ENCODE measurements at places on chromosomes 6 and 20.

- no peak for DNase-seq
Measured at GRCh38 chr6:52982680-52983079, 12.4 kb downstream of the GSTA4 start.

GRCh38 chr6:45420909-45421708 lies 43.4 kb upstream of the SUPT3H start:
- no peak for DNase-seq

GRCh38 chr20:47049771-47050170 lies 155.1 kb downstream of the EYA2 start:
- DNase-seq = no peak

- DNase-seq = no peak
Measured at GRCh38 chr6:102525336-102525735, 1131.8 kb downstream of the GRIK2 start.

DNA sequence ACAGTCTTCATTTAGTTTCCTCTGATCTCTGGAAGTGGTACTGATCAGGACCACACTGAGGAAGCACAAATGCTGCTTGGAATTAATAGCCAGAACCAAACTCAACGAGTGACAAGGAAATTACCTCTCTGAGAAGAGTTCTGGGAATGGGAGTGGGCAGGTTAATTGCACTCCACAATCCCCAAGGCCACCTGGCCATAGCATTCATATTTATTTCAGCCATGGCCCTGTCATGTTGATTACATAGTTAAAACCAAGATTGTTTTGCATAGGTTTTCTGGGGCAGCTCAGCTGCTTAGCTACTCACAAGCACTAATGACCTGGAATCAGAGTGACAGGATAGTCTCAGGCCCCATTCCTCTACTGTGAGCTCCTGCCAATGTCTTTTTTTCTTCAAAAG lies 230.2 kb upstream of the RIMS1 start:
- DNase-seq = no peak

DNA sequence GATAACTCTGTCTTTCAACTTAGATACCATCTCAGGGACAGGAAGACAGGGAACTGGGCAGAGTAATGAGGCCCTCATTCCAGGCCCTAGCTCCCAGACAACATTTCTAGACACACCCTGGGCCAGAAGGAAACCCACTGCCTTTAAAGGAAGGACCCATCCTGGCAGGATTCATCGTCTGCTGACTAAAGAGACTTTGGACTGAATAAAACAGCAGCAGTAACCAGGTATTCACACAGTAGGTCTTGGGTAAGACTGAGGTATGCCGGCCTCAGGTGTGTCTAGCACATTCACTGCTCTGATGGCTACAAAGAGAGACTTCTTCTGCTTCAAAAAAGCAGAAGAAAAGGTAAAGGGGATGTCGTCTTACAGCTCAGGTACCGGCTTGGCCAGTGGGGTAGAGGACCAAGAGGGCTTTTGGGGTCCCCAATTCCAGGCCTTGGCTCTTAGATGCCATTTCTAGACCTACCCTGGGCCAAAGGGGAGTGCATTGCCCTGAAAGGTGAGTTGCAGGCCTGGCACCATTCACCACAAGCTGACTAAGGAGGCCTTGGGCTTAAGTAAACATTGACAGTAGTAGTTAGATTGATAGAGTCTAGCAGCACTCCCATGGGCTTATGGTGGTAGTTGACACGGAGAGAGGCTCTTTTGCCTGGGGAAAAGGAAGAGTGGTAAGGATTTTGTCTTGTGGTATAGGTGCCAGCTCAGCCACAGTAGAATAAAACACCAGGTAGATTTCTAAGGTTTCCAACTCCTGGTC lies 13.4 kb downstream of the SNX14 start:
- no peak for DNase-seq

DNA sequence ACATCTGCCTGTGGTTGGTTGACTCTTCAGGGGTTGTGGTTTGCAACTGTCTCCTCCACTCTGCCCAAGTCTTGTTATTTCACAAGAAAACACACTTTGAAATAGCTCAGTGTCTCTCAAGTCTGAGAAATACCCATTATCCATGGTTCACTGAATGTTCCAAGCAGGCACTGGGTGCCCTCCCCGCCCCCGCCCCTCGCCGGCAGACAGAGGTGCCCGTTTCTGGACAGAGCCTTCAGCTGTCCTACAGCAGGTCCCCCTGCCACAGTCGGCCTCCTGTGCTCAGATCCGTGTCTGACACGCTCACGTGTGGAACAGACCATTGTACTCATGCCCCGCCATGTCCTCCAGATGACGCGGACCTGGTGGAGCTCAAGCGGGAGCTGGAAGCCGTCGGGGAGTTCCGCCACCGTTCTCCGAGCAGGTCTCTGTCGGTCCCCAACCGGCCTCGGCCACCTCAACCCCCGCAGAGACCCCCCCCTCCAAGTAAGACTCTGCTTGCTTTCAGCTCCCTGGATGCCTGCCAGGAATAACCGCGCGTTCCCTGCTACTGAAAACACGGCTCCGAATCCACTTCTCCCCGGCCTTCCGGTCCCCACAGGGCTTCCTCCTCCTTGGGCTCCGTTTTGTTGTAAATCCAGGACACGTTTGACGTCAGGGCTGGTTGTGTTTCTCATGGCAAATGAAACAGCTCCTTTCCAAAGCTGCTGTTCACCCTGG lies 81.4 kb downstream of the SERAC1 start:
- no peak for DNase-seq

DNA sequence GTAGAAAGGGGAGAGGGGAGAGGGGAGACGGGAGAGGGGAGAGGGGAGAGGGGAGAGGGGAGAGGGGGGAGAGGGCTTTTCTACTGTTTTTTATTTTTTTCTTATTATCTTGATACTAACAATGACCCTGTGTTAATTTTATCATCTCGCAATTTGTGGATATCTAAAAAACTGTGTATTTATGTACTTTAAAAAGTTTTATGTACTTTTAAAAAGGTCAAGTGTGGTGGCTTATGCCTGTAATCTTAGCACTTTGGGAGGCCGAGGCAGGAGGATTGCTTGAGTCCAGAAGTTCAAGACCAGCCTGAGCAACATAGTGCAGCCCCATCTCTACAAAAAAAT lies 5.5 kb upstream of the PRIM2 start:
- DNase-seq = no peak

GRCh38 chr20:1806456-1806855 lies 88.8 kb upstream of the SIRPA start:
- no peak for DNase-seq

DNA sequence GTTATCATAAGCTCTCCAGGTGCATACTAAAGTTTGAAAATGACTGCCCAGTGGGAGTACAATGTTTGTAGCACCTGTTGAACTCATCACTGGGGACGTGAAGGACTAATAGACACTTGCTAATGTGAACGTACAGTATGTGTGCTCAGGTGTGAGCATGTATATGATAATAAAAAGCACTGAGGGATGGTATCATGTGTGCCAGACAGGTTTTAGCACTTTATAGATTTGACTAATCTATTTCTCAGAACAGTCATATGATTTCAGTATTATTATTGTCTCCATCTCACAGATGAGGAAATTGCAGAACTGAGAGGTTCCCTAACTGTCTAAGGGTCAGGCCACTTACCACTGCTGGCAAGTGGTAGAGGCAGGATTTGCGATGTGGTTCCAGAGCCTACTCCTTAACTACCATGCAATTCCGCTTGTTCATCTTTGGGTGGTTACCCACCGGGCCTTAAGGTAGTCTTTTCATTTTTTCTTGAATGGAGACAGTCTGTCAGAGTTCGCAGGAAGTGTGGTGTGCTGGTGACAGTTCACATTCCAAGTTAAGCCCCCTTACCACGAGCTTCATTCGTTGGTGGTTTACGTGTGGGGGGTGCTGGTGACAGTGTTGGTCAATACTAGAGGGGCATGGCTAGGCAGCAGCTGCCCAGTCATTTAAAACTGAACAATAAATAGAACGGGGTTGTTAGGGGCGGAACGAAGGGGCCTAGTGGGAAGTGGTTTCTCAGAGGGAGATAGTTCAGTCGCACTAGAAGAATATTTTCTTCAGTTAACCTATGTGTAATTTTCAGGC lies 46.8 kb downstream of the RREB1 start:
- DNase-seq = no peak

Data from NCI-H1417 treated with DMSO at 0.1 percent for 48 hours (cell line).